Cardiac atrium fibroblast (primary cell): ENCODE measurements at places on chromosomes 7 and 10. TPM values are rescaled to one million over a fixed set of nuclear protein-coding genes. Genes with fewer than 3 reads are reported as not detected.

YAE1 gene
- total RNA-seq = 12.3 and 19.0 TPM in 2 replicates

LLCFC1 gene
- not detected in 2 replicates for total RNA-seq

CTBP2 gene
- 44.9 and 45.0 TPM in 2 replicates for total RNA-seq

MINDY3 gene
- total RNA-seq = 19.7 and 24.1 TPM in 2 replicates

SORCS3 gene
- total RNA-seq = not detected in 2 replicates

SLC18A2 gene
- not detected in 2 replicates for total RNA-seq

VSTM2A gene
- not detected in 2 replicates for total RNA-seq

SEMA3A gene
- total RNA-seq = 1.1 and 1.6 TPM in 2 replicates

ASZ1 gene
- total RNA-seq = not detected in 2 replicates

TECTB gene
- not detected in 2 replicates for total RNA-seq

SLC26A3 gene
- not detected in 2 replicates for total RNA-seq

ABCC2 gene
- total RNA-seq = 0.32 and 0.54 TPM in 2 replicates

MRPS16 gene
- 43.4 and 50.2 TPM in 2 replicates for total RNA-seq

HMX3 gene
- not detected in 2 replicates for total RNA-seq

SORCS1 gene
- not detected in 2 replicates for total RNA-seq

TUBAL3 gene
- not detected in 2 replicates for total RNA-seq
